Fibroblast of skin of left quadriceps (primary cell): ENCODE measurements at places on chromosomes 13 and 19.

DNA sequence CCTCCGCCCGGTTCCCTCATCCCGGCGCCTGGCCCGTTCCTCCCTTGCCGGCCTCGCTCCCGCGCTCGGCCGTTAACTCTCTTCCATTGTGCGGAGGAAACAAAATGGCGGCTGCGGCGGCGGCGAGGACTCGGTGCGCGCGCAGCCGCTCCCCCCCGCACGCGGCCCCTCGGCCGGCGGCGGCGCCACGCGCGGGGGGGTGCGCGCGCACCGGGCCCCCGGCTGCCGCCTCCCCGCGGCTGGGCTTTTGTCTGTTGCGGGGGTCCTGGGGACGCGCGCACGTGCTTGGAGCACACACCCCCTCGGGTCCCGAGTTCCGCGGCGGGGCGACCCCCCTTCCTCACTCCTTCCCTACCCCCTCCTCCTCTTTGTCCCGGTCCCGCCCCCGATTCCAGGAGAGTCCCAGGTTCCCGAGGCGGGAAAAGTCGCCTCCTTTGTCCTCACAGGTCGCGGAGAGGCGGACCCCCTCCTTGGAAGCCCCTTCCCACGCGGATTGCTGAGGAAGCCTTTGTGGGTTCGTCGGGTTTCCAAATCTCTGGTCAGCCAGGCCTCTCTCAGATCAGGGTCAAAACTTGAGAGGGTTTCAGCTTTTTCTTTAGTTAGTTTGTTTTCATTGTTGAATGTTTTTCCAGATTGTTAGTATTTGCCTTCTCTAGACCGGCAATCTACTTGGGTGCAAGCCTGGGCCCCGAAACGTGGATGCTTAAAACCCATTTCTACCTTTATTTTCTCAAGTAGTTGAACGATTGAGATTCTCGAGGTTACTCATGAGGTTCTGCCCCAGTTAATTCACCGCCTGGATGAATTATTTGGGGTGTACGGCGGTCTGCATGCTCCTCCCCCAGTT lies 687 bp downstream of the ILF3 start:
- DNase-seq, result no peak

- peak; percentile 9 for DNase-seq
Observed at GRCh38 chr13:48334534-48335127, 31.1 kb downstream of the RB1 start.

GRCh38 chr19:13069415-13070359 lies 33.0 kb downstream of the LYL1 start:
- no peak for DNase-seq

DNA sequence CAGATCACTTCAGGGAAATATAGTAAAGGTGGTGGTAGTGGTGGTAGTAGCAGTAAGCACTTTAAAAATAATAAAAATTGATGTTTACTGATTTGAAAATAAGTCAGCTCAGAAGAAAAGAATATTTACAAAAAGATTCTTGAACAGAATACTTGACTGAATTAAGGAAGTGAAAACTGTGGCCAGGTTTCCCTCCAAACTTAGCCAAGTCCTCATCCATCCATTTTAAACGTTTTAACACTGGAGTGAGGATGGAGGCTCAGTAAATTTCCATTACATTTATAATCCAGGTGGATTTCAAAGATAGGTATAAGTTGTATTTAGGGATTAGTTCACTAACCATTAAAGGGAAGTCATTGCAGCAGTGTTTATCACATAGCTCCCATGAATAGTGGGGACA lies 221.5 kb downstream of the RGCC start:
- no peak for DNase-seq

GRCh38 chr13:112209266-112209665 lies 142.3 kb downstream of the SOX1 start:
- DNase-seq, result no peak

DNA sequence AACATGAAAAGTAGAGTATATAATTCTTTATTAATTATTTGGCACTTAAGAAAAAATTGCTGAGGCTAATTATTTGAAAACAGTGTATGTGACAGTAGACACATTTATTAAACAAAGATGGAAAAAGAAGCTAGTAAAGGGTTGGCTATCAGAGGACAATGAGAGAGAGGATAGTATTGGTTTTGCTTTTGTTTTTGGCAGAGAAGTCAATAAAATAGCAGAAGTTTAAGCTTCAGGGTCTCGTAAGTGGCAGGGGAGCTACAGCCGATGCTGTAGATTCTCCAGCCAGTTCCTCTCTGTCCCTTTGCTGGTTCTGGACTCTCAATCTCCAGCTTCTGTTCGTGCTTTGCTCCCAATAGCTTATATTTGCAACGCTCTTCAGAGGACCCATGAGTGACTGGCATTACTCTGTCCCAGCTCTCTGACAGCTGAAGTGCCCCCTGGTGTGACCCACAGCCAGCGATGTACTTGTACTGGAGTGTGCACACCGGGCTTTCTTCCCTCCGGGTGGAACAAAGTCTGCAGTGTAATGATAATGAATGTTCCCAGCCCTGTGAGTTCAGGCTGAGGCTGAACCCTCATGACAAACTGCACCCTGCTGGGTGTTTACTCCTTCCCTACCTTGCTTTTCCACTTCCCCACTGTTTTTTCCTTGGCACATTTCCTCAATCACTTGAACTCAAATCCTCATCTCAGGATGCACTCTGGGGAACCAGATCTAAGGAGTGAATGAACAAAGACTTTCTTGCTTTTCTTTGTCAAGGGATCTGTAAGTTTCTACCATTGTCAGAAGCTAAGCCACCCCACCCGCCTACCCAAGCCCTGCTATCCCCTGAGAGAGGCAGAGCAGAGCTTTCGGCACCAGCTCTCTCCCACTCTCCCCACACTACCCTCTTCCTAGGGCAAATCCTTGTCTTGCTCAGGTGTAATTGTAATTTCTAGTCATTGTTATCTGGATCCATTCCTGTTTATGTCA lies 254.8 kb downstream of the LHFPL6 start:
- DNase-seq, result no peak

DNA sequence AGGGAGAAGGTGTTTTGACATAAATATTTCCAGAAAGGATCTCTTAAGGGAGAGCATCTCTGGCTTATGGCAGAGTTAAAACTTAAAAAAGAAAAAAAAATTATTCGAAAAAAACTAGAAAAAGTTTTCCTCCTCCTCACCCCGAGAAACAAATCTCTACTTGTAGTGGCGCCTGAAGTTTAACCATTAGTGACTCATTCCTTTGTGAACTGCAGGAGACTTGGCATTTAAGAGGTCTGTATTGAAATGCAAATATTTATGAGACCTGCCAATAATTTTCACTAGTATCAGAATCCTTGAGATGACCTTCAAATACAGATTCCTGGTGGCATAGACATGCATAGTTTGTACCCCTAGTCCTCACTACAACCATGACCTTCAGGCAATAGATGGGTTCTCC lies 64.9 kb upstream of the MED4 start:
- no peak for DNase-seq

DNA sequence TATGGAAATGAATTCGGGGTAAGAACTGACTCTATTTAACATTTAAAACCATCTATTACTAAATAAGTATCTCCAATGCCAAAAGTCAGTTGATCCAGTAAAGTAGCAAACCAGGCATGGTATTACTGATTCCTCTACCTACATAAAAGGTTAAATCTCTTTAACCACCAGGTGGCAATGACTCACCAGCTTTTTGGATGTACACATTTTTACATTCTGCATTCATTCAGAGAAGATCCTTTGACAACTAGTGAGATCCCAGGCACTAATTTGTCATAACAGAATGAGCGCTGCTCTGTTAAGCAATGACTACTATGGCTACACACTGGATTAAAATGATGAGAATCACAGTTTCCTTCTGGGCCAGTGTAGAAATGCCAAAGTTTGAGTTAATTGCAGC lies 329.8 kb upstream of the GPC6 start:
- DNase-seq, result peak; percentile 18

DNA sequence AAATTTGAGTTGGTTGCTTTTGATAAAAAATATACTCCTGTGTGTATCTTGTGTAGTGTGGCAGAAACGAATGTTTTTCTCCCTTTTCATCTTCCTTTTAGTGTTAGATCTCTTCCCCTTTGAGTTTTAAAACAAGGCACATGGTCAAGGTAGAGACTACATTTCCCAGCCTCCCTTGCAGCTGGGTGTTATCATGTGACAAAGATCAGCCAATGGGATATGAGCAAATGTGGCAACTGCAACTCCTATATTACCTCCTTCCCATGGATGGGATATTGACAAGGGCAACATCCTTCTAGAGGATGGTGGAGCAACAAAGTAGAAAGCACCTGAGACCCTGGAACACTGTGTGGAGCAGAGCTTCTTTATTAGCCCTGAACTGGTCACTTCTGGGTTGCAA lies 42.4 kb downstream of the ADGRE3 start:
- no peak for DNase-seq

- no peak for DNase-seq
Observed at GRCh38 chr19:28508666-28509065, 704.3 kb downstream of the UQCRFS1 start.

- DNase-seq, result no peak
Observed at GRCh38 chr19:18708452-18709231, 25.2 kb downstream of the CRTC1 start.

DNA sequence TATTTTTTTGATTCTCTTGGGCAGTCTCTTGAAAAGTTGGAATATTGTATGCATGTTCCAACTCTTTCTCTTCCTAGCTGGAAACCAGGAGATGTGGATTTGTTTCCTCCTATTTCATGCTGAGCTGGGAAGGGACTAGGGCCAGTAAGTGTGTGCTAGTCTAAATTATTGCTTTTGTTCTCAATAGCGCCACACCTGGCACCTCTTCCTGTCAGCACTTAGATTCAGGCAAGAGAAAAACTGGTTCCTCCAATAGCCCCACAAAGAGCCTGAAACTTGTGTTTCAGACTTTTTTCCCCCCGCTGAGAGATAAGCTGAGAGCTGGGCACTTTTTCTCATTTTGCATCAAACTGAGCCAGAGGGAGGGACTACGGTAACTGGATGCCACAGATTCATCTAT lies 353.4 kb downstream of the OLFM4 start:
- no peak for DNase-seq

DNA sequence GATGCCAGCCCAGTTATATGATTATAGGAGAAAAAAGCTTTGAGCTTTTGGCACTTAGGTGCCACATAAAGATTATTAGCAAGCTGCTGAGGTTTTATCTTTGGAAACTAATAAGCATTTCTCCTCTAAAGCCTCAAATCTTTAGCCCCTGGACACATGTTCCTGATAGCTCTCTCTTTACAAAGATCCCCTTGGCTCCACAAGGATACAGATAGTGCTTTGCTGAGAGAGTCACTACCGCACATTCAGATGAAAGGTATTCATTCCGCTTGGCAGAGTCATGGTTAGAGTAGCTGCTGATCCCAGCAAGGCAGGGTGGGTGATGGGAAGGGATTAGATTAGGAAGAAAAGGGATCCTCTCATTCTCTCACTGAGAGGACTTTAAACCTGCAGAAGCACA lies 28.2 kb upstream of the PSG7 start:
- peak; percentile 6 for DNase-seq

DNA sequence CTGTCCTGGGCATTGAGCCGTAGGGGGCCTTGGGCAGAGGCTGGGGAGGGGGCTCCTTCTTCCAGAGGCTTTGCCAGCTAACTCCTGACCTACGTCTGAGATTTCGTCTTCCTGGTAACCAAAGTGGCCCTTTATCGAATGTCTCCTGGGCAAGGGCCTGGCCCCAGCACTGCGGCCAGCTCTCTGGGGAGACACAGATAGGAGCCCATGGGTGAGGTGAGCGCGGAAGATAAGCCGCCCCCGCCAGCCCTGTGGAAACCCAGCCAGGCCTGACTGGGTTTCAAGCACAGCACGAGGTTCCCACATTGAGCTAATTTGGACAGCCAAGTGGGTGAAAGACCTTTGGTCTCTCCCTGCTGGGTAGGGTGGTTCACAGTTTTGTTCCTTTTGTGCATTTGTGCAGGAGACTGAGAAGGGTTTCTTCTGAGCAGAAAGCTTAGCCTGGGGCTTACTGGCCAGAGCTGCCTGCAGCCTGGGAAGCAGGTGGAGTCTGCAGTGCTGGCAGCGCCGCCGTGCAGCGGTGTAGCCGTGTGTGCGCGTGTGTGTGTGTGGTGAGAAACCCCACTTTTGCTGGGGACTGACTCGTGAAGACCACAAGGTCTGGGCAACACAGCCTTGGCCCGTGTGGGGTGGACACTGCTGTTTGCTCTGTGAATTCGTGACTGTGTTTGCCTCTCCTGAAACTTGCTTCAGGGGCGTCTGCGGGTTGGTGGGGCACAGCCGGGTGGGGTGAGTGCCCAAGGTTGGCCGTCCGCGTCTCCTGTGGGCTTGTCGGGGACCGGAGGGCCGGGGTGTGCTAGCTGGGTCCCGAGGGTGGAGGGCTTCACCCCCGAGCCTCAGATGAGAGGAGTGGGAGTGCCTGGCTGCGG lies 2.5 kb downstream of the BSG start:
- no peak for DNase-seq

GRCh38 chr13:111865826-111866225 lies 201.1 kb upstream of the SOX1 start:
- DNase-seq, result no peak

- no peak for DNase-seq
Observed at GRCh38 chr19:39351537-39352064, 9.4 kb downstream of the SAMD4B start.

- no peak for DNase-seq
Observed at GRCh38 chr19:55801416-55801815, 30.4 kb downstream of the NLRP11 start.

DNA sequence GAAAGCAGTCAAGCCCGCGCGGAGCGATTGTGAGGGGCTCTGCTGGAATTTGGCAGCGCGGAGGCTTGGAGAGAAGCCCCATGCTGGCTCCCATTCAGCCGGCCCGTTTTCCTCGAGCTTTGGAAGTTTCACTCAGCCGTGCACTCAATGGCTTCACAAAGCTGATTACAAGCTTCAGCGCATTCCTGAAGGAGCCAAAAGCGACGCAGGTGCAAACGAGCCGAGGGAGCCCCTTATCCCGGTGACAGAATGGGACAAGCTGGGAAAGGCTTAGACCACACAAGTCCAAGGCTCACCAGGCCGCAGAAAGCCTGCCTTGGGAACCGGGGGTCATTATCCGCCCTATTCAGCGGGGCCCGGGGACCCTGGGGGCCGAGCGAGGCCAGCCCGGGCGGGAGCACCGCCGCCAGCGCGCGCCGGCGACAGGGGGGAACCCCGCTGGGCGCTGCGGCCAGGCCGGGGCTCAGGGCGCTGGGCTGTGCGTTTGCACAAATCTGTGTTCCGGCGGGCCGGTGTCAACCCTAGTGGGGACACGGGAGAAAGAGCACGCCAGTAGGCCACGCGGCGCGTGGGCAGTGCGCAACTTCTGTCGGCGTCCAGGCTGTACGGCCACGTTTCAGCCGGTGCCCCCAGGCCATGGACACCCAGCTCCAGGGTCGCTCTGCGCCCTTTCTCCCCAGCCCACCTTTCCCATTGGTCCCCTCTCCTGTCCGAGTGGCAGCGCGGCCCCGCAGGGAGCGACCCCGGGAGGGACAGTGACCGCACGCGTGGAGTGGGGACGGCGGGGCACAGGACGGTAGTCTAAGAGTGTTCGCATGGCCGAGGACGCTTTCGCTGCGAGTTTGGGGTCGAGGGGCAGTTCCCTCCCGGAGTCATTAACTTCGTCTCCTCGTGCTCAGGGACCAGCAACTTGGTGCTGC lies 37.3 kb downstream of the SOX1 start:
- DNase-seq, result no peak

DNA sequence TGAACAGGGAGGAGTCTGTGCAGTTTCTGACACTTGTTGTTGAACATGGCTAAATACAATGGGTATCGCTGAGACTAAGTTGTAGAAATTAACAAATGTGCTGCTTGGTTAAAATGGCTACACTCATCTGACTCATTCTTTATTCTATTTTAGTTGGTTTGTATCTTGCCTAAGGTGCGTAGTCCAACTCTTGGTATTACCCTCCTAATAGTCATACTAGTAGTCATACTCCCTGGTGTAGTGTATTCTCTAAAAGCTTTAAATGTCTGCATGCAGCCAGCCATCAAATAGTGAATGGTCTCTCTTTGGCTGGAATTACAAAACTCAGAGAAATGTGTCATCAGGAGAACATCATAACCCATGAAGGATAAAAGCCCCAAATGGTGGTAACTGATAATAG lies 16.1 kb downstream of the CEACAM6 start:
- DNase-seq, result no peak
